NCI-H446 treated with DMSO at 0.1 percent for 48 hours (cell line): ENCODE measurements at places on chromosomes 12 and 14.

- DNase-seq: no peak
Measured at GRCh38 chr12:124497658-124498057, 69.8 kb downstream of the NCOR2 start.

- no peak for DNase-seq
Measured at GRCh38 chr12:89690925-89691324, 17.7 kb downstream of the ATP2B1 start.

DNA sequence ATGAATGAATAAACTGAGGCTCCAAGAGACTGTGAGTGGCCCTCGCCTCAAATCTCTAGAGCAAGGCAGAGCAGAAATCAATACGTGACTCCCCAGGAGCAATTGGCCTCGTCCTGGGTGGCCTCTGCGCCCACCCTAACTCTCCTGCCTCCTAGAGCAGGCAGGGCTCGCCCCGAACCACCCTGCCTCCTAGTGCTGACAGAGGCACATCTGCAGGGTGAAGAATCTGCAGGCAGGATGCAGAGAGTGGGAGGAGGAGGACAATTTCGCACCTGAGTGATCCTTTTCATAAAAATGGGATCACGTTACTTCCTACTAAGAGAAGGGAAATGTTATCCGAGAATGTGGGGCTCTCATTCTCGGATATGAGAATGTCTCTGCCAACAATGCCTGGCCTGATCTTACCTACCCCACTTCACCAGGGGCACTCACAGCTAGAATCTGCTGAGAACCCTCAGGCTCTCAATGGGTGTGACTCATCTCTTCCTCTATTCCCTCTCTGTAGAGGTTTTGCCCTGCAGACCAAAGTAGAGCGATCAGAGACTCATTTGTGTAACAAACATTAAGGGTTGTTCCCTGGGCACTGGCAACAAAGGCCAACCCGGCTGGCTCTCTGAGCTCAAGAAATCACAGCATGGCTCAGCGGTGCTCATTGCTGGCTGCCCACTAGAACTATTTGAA lies 61.7 kb upstream of the BCL2L14 start:
- peak; percentile 7 for DNase-seq

- DNase-seq: no peak
Measured at GRCh38 chr12:47740606-47741339, 15.5 kb upstream of the ENDOU start.

DNA sequence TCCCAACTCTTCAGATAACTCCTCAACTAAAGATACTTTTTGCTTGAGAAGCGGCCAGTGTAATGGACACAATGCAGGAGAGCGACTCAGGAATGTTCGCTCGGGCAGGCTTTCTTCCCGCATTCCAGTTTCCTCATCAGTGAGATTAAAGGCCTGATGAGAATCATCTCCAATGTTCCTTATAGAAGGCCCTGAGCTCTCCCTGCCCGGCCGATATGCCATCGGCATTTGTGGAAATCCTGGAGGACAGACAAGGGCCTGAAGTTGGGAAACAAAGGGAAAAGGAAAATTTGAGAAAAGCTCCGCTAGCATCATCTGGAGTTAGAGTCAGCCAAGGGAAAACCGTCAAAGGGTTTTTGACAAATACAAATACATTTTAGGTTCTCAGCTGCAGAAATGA lies 38.0 kb upstream of the FOXN3 start:
- no peak for DNase-seq

GRCh38 chr12:62426089-62426488 lies 40.5 kb upstream of the MON2 start:
- DNase-seq: no peak

GRCh38 chr12:2322554-2323120 lies 269.9 kb downstream of the CACNA1C start:
- no peak for DNase-seq
